ENCODE measurements at places on chromosomes 6 and 20. TPM values are rescaled to one million over a fixed set of nuclear protein-coding genes. Genes with fewer than 3 reads are reported as not detected.

DPPA5 gene
- 2.1 TPM for total RNA-seq

GRCh38 chr6:127934956-127935355 lies 34.1 kb upstream of the THEMIS start:
- no peak for DNase-seq

DAAM2 gene
- total RNA-seq = 0.97 TPM

DNA sequence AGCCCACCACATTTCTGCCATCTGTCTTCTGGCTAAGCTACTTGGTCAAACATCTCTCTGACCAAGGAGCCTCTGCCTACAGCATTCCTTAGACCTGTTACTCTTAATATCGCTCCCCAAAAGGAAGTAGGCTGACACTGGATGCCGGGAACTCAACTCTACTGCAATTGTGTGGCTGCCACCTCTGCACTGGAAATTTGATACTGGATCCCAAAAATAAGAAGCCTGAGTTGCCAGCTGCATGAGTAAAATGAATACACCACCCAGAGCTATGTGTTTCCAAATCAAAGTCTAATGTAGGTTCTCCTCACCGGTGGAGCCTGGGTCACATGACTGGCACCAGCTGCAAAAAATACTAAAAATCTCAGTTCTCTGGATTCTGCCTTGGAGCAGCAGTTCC lies 36.9 kb downstream of the UNC5CL start:
- DNase-seq = no peak

DNA sequence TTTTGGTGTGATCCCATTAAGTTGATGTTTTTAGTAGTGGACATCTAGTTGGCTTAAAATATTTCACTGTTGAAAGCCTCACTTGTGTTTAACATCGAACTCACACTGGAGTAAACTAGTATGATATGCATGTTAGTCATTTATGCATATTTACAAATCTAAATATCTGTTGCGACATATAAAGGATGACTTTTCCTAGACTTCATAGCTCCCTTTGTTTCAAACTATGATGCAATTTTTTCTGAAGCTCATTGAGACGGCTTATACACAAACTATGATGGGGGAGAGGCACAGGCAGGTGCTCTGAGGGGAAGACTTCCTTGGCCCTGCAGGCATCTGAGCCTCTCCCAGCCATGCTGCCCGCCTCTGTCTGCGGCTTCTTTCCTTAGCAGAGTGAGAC lies 11.8 kb upstream of the FOXC1 start:
- DNase-seq = no peak

TP53TG5 gene
- total RNA-seq = not detected

Data from H7 (cell line).